Lung (tissue), 17 donors: ENCODE measurements at places on chromosomes 16 and 17.

- no peak for DNase-seq
Measured at GRCh38 chr17:79749156-79749815, 18.5 kb downstream of the ENPP7 start.

- no peak for DNase-seq
Measured at GRCh38 chr17:13642188-13642587, 40.5 kb upstream of the HS3ST3A1 start.

DNA sequence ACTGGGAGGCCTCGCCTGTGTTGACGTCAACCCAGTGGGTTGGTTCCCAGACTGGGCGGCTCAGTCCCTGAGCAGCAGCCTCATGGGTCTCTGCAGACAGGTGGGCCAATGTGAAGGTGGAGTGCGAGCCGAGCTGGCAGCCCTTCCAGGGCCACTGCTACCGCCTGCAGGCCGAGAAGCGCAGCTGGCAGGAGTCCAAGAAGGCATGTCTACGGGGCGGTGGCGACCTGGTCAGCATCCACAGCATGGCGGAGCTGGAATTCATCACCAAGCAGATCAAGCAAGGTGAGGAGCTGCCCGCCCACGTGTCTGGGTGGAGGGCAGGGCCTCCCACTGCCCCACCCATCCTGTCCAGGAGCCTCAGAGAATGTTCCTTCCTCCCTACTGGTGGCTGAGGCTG, 44.1 kb downstream of the MRC2 start:
- no peak for DNase-seq

GRCh38 chr17:32596206-32596605, 109.4 kb downstream of the CDK5R1 start:
- no peak for DNase-seq

- no peak for DNase-seq
Measured at GRCh38 chr17:42778570-42778969, 1.8 kb upstream of the WNK4 start.

DNA sequence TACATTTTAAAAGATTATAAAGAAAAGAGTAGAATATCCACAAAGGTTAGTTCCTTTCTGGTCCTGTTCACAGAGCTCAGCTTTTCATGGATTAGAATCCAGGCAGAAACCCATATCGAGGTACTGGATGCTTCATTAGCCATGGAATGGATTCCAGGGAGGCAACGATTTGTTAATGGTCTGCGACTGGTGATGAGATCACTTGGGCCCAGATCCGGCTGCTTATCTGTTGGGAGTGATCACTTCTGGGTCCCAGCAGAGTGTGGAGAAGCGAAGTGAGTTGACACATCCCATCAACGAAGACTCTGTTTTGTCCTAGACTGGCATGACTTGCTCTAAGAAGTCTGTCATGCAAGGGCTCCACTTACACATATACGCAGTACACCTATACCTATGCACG, 165.8 kb downstream of the MAF start:
- no peak for DNase-seq

DNA sequence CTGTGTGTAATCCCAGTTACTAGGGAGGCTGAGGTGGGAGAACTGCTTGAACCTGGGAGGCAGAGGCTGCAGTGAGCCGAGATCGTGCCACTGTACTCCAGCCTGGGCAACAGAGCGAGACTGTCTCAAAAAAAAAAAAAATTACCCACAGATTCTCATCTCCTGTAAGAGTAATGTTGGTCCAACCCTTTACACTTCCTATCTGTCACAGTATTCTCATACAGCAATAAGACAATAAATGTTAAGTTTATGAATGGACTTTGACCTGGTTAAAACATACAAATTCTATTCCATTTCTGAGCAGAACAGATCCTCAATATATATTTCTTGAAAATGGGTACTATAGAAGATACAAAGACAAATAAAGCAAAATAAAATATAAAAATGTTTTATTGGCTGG, 30.4 kb upstream of the TAOK1 start:
- DNase-seq: no peak

- DNase-seq: no peak
Measured at GRCh38 chr17:16348586-16348985, 4.7 kb downstream of the CENPV start.

GRCh38 chr17:19239544-19239943, 2.4 kb downstream of the EPN2 start:
- DNase-seq: no peak

- DNase-seq: peak; percentile 76
Measured at GRCh38 chr17:15944759-15945526, at the start of gene ADORA2B. Gene ADORA2B, plus strand, starts transcription at chr17:15945130. Its CDS starts 119 bp downstream, at chr17:15945249.

- DNase-seq: no peak
Measured at GRCh38 chr17:59825533-59826322, 67.0 kb downstream of the TUBD1 start.

- DNase-seq: no peak
Measured at GRCh38 chr17:4551141-4551540, 4.0 kb downstream of the MYBBP1A start.

DNA sequence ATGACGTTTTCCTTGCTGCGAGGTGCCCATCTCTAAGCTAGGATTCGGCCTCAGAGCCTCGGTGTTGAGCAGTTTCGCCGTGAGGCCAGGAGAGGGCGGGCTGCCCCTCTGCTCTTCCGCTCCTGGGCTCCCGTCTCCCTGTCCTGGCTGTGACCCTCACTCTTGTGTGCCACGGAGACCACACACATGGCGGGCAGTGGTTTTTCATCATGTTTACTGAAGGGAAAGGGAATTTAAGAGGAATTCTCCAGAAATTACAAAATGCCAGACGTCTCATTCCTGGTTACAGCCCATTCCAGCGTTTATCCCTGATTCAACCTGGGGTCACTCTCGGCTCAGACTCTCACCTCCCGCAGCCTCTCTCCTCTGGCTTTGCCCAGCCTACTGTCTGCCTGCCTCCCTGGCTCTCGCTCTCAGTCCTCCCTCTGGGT, 96.8 kb upstream of the ELAC2 start:
- peak; percentile 80 for DNase-seq

- no peak for DNase-seq
Measured at GRCh38 chr16:86682219-86682904, 104.0 kb downstream of the FOXL1 start.

- no peak for DNase-seq
Measured at GRCh38 chr16:21989133-21989532, 11.8 kb downstream of the PDZD9 start.

DNA sequence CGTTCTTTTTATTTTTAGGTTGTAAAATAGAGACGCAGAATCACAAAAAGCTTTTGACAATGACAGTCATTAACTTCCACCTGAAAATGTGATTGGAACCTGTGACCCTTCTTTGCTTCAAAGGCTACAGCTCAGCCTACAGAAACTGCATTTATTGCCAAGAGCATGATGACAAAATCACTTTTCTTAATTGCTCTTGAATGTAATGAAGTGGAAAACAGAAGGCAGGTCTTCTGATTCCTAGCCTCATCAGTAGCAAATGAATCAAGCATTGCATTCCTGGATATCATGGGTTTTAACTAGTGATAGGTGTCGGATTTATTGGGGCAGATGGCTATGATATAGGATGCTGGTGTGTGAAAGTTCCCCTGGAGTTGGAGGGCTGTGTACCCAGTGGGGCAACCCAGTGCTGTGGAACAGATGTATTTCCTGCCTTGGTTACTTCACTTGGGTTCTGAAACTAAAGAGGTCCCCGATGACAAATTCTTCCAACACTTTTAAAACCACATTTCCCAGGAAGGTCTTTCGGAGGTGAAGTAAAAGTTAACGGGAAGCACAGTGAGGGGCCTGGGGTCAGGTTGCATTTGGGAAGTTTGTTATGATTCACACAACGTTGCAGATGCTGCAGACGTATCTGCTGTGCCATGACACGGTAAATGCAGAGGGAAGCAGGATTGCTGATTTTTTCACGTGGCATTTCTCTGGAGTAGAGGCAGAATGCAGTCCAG, 127.5 kb downstream of the HS3ST3A1 start:
- no peak for DNase-seq

GRCh38 chr17:76189741-76190140, 48.7 kb upstream of the FOXJ1 start:
- DNase-seq: no peak

DNA sequence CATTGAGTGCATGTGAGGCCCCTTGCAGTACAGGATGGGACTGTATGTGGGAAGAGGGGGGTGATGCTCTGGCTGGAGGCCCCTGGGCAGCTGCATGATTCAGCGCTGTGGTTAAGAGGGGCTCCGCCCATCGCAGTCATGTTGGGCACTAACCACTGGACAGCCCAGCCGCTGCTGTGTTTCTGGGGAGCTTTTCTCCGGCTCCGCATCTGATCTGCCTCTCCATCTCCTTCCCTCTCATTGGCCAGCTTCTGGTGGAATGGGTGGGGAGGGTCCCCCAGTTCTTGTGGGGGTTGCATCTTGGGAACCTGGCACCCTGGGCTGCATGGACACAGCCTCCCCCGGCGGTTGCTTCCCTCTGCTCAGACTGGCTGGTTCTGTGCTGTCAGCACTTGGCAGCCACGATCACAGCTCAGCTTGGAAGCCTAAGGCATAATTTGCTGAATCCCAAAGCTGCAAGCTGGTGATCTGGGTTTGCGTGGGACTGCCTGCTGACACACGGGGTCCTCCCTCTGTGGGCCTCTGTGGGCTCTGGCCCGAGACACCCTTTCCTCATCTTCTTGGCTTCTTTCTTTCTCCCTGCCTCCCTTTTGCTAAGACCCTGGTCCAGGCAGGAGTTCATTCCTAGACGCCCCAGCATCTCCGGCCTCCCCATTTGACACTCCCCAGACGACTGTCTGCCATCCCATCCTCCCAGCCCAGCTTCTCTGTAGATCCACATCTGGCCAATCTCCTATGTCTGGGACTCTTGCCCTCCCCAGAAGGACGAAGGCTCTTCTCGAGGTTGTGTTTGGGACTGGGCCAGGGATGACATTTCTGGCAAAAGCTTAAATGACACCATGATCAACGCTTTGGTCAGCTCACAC, 168.3 kb downstream of the SEC14L1 start:
- peak; percentile 68 for DNase-seq

- peak; percentile 91 for DNase-seq
Measured at GRCh38 chr16:70523076-70523742, at the start of gene COG4. Gene COG4, minus strand, starts transcription at chr16:70523554. Its CDS starts 11 bp downstream, at chr16:70523543.

GRCh38 chr17:17872547-17873345, 36.0 kb upstream of the SREBF1 start:
- DNase-seq: no peak

- DNase-seq: no peak
Measured at GRCh38 chr17:40463122-40463550, 19.9 kb downstream of the IGFBP4 start.

DNA sequence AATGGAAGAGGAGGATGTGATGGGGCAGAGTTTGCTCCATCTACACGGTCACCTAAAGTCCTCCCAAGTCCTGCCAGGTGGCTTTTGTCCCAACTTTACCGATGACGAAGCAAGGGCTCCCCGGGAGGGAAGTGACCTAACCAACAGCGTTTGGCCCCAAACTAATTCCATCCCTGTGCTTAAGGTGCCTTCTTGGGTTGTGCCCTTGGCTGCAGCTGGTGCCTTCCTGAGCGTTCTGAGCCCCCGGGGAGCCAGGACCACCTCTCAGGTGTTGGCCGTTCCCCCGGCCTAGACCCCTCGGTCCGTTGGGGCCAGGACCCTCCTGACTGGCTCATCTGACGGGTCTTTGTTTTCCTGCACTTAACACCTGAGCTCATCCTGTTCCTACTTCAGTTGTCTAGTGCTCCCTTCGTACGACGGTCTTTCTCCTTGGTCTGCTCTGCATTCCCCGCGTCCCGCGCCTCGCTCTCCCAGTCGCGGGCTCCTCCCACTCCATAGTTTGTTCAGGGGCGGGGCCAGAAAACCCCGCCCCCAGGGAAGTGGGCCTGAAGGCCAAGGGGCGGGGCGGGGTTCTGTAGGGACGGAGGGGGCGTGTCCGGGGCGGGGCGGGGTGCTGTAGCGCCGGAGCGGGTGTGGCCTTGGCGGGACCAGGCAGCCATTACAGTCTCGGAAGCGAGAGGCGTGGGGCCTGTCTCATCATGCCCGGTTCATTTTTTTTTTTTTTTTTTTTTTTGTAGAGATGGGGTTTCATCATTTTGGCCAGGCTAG, 822 bp upstream of the ZSCAN10 start:
- DNase-seq: peak; percentile 88

- no peak for DNase-seq
Measured at GRCh38 chr16:21116148-21116693, 34.4 kb downstream of the DNAH3 start.

GRCh38 chr17:9470171-9470570, 105.4 kb downstream of the STX8 start:
- no peak for DNase-seq

DNA sequence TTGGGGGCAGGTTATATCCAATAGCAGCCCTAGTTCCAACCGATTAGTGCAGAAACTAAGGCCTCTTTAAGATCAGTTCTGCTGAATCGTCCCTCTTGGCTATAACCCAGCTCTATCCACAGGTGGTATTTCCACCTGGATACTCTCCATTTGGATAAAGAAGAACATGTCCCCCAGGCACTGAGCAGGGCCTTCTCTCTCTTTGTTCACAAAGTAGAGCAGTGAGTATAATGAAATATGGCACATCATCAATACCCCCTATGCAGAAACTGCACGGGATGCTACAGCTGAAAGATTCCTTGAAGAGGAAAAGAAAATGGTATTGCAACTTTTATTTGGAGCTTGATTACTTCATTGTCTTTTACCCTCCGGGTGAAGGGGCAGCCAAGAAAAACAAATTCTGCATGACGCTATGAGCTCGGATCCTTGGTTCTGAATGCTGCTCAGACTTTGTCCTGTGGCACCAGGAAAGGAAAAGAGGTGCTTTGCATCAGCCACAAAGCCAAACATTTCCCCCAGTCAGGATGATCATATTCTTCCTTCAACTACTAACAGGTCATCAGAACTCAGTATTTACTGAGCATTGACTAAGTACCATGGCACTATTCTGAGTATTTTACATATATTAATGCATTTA, 399.7 kb downstream of the NPIPA8 start:
- DNase-seq: no peak

DNA sequence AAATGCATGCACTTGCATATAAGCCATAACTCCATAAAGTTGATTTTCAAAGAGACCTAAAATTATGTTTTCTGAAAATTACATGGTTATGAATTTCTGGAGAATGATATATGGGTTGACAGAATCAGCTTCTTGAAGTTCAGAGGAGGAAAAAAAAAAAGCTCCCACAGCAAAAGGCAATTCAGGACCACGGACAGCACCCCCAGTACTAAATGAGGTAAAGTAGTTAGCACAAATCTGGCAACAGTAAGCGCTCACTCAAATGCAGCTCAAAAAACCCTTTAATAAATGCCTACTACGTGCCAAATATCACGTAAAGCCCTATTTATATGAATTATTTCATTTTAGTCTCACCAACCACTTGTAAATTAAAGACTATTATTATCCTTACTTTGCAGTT, 135.2 kb downstream of the SHISA9 start:
- DNase-seq: peak; percentile 39

- DNase-seq: no peak
Measured at GRCh38 chr17:77404812-77405581, 264.2 kb downstream of the SEC14L1 start.

- peak; percentile 57 for DNase-seq
Measured at GRCh38 chr16:86512301-86512859, 2.1 kb downstream of the FOXF1 start.

- DNase-seq: no peak
Measured at GRCh38 chr17:61806936-61807335, 56.4 kb downstream of the BRIP1 start.
